ENCODE measurements at places on chromosomes 6 and 20. TPM values are rescaled to one million over a fixed set of nuclear protein-coding genes. Genes with fewer than 3 reads are reported as not detected.

DNA sequence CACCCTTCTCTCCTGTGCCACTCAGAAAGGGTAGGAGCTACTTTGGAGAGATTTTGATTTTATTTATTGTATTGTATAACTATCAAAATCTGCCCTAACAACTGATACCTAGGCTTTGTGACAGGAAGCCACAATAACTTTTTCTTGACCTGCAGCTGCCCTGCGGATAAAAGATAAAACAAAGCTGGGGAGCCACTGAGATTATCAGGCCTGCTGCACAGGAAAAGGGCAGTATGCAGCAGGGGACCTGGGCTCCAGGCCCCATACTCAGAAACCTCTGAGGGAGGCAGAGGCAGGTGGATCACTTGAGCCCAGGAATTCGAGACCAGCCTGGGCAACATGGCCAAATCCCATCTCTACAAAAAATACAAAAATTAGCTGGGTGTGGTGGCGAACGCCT is 980 bp upstream of the SNX21 start:
- no peak for DNase-seq
- peaks cover 21% of the 10 kb centered on the region for H3K4me1 ChIP-seq
- H3K27ac ChIP-seq: no peak overlapping the region
- H3K4me3 ChIP-seq: no peak overlapping the region
- no peaks in the 10 kb centered on the region for H3K36me3 ChIP-seq

The BMP7 gene
- not detected for total RNA-seq

The TMC2 gene
- not detected for total RNA-seq

GRCh38 chr20:38985603-38986170 is 23.5 kb downstream of the DHX35 start:
- H3K27ac ChIP-seq: no peak overlapping the region
- H3K27me3 ChIP-seq: no peaks in the 10 kb centered on the region
- no peak overlapping the region for H3K4me3 ChIP-seq
- no peaks in the 10 kb centered on the region for H3K4me1 ChIP-seq
- no peak for DNase-seq

GRCh38 chr20:61640131-61640870 is 388.2 kb downstream of the CDH4 start:
- H3K27ac ChIP-seq: no peak overlapping the region
- H3K27me3 ChIP-seq: no peaks in the 10 kb centered on the region
- no peaks in the 10 kb centered on the region for H3K4me1 ChIP-seq
- no peak overlapping the region for H3K4me3 ChIP-seq
- no peak for DNase-seq

- H3K4me3 ChIP-seq: peak overlapping the region; percentile 46
- H3K27me3 ChIP-seq: no peaks in the 10 kb centered on the region
- H3K27ac ChIP-seq: peak overlapping the region; percentile 95
- DNase-seq: no peak
- H3K36me3 ChIP-seq: no peaks in the 10 kb centered on the region
- H3K4me1 ChIP-seq: peaks cover 12% of the 10 kb centered on the region
These were observed 590 bp upstream of the MAP1LC3A start for GRCh38 chr20:34557936-34558319.

- no peak for DNase-seq
- no peaks in the 10 kb centered on the region for H3K36me3 ChIP-seq
- H3K27ac ChIP-seq: no peak overlapping the region
These were observed 201.0 kb upstream of the FOXQ1 start for GRCh38 chr6:1110941-1111349.

GRCh38 chr6:751765-752164 is 58.8 kb upstream of the EXOC2 start:
- no peaks in the 10 kb centered on the region for H3K4me1 ChIP-seq
- H3K27ac ChIP-seq: no peak overlapping the region
- no peaks in the 10 kb centered on the region for H3K36me3 ChIP-seq
- no peak overlapping the region for H3K4me3 ChIP-seq

DNA sequence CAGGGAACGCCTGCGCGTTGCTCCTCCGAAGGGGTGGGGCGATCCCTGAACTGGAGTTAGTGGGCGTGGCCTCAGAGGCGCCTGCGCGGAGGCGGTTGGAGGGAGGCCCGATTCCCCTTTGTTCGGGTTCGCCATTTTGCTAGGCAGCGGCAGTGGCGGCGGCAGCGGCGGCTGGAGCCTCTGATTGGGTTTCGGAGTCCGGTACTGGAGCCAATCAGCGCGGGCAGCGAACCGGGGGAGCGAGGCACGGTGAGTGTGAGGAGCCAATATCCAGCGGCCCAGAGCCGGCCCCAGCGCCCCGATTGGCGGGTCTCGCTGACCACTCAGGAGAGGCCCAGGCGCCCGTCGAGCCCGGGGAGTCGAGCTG is at the start of gene NFYA:
TSS of gene NFYA (plus strand) at position 139 of the 367 bp plus-strand sequence. CDS start 6,116 bp downstream, outside the sequence.
- peaks cover 47% of the 10 kb centered on the region for H3K4me1 ChIP-seq
- peak within 1 kb of the TSS; percentile 94 for H3K4me3 ChIP-seq
- H3K27ac ChIP-seq: peak within 1 kb of the TSS; percentile 97
- no peaks in the 10 kb centered on the region for H3K27me3 ChIP-seq
- DNase-seq: no peak
- peaks cover 10% of the 10 kb centered on the region for H3K36me3 ChIP-seq

- H3K27me3 ChIP-seq: no peaks in the 10 kb centered on the region
- no peak overlapping the region for H3K27ac ChIP-seq
- H3K36me3 ChIP-seq: no peaks in the 10 kb centered on the region
- no peak for DNase-seq
These were observed 13.3 kb upstream of the SLC2A12 start for GRCh38 chr6:134065706-134066105.

The KCNQ2 gene
- not detected for total RNA-seq

DNA sequence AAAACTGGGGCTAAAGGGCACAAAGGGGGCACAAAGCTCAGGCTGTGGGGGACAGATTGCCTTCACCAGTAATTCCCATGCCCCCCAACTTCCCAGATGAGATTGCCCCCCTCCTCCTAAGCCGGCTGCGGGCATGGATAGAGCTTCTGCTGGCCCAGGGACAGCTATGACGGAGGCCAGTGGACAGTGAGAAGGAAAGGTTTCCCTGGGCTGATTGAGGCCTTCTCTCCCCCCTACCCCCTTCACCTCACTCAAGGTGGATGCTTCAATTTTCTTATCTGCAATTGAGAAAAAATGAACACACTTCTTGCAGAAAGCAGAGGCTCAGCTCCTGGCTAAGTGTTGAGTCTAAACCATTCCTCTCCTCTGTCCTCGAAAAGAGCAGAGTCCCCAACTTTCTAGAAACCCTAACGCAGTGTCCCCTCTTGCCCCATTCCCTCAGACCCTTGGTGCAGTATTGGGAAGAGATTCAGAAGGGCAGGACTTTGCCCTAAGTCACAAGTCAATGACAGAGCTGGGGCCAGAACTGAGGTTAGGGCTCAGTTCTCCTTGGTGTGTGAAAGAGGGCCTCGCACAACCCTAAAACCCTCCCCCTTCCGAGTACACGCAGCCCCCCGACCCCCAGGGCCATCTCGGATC is 808 bp downstream of the SDC4 start:
- H3K36me3 ChIP-seq: no peaks in the 10 kb centered on the region
- no peaks in the 10 kb centered on the region for H3K27me3 ChIP-seq
- no peak for DNase-seq
- peak overlapping the region; percentile 58 for H3K27ac ChIP-seq

DNA sequence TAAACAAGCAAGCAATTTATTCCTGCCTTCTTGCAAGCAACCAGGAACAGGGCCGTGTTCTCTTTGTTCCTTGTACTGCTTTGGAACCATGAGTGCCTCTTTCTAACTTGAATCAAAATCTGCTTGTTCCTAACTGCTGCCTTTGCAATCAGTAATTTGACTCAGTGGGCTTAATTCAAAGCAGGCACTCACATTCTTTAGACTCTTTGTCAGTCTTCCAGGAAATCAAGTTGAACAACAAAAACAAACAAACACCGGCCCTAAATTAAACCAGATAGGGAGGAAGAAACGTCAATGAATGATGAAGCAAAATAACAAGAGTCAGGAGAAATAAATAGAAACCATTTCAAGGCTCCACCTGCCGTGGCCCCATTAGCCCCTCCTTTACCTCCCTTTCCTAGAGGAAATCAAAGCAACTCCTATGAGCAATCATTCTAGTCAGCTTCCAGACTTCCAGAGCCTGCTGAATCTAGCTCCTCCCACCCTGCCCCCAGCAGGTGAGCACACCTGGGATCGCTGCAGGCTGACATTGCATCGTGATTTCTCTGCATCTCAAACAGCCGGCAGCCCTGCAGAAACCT is 582.2 kb upstream of the FLRT3 start:
- H3K4me1 ChIP-seq: no peaks in the 10 kb centered on the region
- DNase-seq: no peak
- H3K27me3 ChIP-seq: no peaks in the 10 kb centered on the region
- H3K4me3 ChIP-seq: no peak overlapping the region
- H3K27ac ChIP-seq: no peak overlapping the region

GRCh38 chr6:26592649-26593048 is 4.1 kb upstream of the ABT1 start:
- DNase-seq: no peak
- no peak overlapping the region for H3K4me3 ChIP-seq
- peaks cover under 1% of the 10 kb centered on the region for H3K36me3 ChIP-seq
- no peaks in the 10 kb centered on the region for H3K27me3 ChIP-seq
- no peak overlapping the region for H3K27ac ChIP-seq

DNA sequence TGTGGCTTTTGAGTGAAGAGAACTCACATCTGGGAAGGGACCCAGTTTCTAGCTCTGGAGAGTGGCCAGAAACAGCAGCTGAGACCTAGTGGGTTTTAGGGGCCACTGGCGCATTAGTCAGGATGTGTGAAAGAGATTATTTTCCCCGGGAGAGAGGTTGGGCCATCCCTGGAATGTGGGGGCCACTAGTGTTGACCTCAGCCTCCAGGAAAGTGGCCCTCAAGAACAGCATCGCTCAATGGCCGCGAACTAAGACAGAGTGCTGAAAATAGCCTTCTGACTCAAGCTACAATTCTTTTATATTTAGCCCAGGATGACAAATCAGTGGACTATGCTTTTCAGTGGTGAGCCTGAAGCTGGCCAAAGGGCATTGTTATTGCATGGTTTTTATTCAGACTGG is 210.4 kb upstream of the RNF24 start:
- H3K27ac ChIP-seq: no peak overlapping the region
- DNase-seq: no peak
- no peak overlapping the region for H3K4me3 ChIP-seq
- peaks cover 5% of the 10 kb centered on the region for H3K4me1 ChIP-seq

- H3K4me3 ChIP-seq: peak overlapping the region; percentile 79
- DNase-seq: peak; percentile 83
- H3K36me3 ChIP-seq: no peaks in the 10 kb centered on the region
- no peaks in the 10 kb centered on the region for H3K27me3 ChIP-seq
These were observed 941 bp upstream of the SOX12 start for GRCh38 chr20:324177-325044.

DNA sequence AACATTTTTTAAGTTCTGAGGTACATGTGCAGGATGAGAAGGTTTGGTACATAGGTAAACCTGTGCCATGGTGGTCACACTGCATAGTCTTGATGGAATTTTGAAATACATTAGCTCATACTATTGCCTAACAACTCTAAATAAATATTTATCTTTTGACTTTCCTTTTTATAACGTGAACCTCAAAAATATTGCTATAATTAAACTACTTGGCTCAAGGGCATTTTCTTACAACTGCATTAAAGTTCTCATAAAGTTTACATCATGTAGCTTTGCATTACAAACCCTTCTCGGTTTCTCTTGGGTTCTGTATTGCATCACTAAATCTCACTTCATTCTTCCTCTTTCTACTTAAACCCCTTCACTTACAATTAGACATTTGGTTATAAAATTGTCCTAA is 636.0 kb upstream of the PTCHD4 start:
- H3K36me3 ChIP-seq: no peaks in the 10 kb centered on the region
- H3K27me3 ChIP-seq: no peaks in the 10 kb centered on the region
- H3K27ac ChIP-seq: no peak overlapping the region
- DNase-seq: no peak
- H3K4me1 ChIP-seq: no peaks in the 10 kb centered on the region

The RNF182 gene
- not detected for total RNA-seq

DNA sequence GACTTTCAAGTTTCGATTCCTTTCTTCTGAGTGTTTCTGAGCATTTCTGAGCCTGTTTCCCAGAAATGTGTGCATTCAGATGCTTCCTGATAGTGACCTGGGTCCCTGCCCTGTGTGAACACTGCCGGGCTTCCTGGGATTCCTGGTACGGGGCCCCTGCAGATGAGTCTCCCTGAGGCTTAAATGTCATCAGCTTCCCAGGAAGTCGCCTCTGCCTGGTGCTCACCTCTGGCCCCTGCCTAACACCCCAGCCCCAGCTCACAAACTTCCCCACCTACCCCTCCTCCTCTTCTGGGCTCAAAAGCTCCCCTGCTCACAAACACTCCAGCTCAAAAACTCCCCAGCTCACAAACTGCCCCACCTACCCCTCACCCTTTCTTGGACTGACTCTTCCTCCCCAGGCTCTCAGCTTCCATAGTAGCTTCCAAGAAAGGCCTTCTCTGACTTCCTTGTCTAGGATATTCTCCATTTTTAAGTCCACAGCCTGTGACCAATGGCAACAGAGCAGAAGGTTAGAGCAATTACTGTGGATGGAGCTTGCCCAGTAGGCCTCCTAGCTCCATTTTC is 42.0 kb downstream of the TGM2 start:
- H3K4me1 ChIP-seq: no peaks in the 10 kb centered on the region
- DNase-seq: no peak
- no peak overlapping the region for H3K27ac ChIP-seq

DNA sequence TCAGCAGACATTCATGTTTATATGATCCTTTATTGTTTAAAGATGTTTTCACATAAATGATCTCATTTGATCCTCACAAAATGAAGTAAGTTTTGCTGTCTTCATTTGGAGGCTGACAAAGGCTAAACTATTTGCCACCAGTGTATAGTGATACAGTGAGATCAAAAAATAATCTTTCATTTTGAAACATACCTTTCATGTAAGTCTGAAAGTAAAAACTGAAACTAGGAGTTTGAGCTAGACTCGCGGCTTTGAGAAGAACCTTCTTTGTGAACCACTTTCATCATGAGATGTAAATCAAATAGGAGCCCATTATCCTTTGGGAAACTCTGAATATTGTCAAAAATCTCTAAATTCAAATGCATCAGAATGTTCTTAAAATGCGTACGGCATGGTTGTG is 40.3 kb upstream of the SPTLC3 start:
- no peak for DNase-seq
- H3K4me3 ChIP-seq: no peak overlapping the region
- H3K27me3 ChIP-seq: no peaks in the 10 kb centered on the region
- H3K27ac ChIP-seq: no peak overlapping the region
- no peaks in the 10 kb centered on the region for H3K4me1 ChIP-seq
- H3K36me3 ChIP-seq: no peaks in the 10 kb centered on the region

DNA sequence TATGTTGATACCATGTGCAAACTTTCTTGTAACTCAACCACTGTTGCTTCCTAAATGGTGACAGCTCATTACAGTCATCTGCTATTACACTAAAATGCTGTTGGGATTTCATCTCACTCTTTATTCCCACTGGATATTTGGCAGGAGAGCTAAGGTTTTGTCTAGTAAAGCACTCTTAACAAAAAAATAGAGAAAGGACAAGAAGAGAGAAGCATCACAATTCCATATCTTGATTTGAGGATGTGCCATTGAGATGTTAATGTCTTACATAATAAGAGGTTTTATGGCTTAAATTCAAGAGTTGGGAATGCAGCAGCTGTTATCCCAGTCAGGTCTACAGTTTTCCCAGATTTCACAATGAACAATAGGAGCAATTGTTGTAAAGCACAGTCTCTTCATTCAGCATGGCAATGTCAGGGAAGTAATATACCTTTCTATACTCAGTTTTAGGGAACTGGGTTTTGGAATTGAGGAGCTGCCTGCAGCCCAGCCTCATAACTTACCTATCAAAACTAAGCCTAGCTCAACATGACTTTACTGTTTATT is 134.9 kb downstream of the ISM1 start:
- DNase-seq: no peak
- no peaks in the 10 kb centered on the region for H3K36me3 ChIP-seq
- no peaks in the 10 kb centered on the region for H3K27me3 ChIP-seq
- no peaks in the 10 kb centered on the region for H3K4me1 ChIP-seq

The ATRN gene
- total RNA-seq: 12.5 TPM

All from CD4-positive, alpha-beta memory T cell (primary cell).